Hematopoietic multipotent progenitor cell treated with erythropoietin and hydrocortisone succinate and interleukin-3 and kit ligand, for 6 days (in vitro differentiated cells): ENCODE measurements at places on chromosomes 5 and 9.
A peak's percentile ranks its signal among the peaks of the same experiment; 100 is the strongest.

DNA sequence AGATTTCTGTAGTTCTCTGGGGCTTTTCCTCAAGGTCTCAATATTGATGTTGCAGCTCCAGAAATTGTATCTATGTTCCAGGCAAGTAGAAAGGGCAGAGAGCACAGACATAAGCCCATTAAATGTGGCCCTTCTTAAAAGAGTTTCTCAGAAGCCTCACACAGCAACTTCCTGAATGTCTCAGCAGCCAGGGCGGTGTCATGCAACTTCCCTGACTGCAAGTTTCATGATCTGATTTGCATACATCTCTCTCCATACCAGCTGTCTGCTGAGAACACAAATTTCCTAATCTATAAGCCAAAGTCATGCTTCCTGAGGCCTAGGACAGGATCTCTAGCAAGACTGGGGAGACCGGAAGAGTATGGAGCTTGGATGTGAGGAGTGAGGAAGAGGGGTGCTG is 13.0 kb downstream of the RGS7BP start:
- DNase-seq, result no peak

GRCh38 chr5:150320044-150320613 is 17.4 kb upstream of the ARSI start:
- no peak for DNase-seq

- no peak for DNase-seq
These were observed 113.5 kb upstream of the WWC1 start for GRCh38 chr5:168177831-168178450.

DNA sequence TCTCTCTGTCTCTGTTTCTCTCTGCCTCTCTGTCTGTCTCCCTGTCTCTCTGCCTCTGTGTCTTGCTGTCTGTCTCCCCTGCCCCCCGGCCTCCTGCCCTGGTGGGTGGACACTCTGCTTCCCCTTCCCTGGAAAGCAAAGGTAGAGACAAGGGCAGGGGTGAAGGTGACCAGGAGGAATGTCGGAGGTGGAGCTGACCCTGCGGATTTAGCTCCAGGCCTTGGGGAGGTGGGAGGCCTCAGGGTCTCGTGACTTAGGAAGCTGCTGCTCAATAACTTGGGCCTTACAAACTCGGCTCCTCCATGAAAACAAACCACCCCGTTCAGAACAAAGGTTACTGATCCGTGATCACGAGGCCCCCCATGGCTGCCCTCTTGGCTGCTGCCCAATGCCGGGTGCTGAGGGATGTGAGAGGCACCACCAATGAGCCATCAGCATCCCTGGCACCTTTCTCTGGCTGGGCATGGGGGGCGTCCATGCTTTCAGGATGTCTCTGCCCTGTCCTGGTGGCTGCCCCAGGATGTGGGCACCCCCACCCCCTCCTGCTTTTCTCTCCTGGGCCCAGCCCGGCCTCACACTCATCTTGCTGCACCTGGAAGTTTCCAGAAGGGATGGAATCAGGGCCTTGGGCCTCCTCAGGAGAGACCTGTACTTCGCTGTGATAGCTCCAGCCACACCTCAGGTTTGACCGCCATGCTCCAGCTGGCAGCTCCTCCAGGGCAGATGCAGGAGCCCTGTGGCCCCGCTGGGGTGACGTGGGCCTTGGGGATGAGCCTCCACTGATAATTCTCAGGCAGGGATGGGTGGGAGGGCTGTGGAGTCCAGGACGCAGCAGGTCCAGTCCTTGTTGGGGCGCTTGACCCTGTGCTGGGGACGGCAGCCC is 14.8 kb upstream of the SLC6A19 start:
- DNase-seq, result no peak

- no peak for DNase-seq
These were observed 5.1 kb downstream of the NFIB start for GRCh38 chr9:14308853-14309145.

- DNase-seq, result peak; percentile 8
These were observed 588 bp upstream of the PLPP1 start for GRCh38 chr5:55535199-55535905.

DNA sequence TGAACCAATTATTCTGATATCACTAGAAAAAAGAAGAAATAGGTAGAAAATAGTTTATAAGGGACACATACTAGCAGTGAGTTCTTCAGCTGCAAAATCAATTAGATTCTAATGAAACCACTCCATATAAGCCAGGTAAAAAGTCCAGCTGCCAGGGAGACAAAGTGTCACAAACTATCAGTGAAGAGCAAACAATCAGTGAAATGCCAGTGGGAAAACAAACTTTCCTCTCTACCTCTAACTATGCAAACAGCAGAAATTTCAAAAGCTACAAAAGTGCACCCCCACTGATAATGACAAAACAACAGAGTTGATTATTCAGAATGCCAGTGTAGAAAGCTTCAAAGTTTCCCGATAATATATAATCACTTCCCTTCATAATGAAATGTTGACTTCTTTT is 637.2 kb upstream of the ITGA1 start:
- no peak for DNase-seq

- peak; percentile 49 for DNase-seq
These were observed 708.8 kb downstream of the PTPRD start for GRCh38 chr9:9904041-9904440.

DNA sequence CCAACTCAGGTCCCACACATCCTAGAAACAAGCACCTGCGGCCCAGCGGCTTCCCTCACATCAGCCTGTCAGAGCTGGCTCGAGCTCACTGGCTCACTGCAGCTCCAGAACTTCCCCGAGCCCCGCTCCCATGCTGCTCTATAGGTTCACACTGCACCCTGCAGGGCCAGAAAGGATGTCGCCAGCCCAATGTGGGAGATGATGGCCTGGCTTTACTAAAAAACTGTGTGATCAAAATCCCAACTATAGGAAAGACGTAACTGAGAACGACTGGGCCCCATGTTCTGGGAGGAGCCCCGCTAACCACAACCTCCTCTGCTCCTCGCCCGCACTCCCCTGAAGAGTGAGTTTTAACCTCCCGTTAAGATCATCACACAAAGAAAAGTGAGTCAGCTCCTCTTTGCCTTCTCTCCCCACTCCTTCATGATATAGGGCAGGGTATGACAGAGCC is 4.6 kb downstream of the SURF4 start:
- DNase-seq, result peak; percentile 75

- no peak for DNase-seq
These were observed 23.9 kb downstream of the IRX2 start for GRCh38 chr5:2727550-2727949.

- DNase-seq, result no peak
These were observed 2.6 kb upstream of the PFDN1 start for GRCh38 chr5:140305471-140305870.

- DNase-seq, result no peak
These were observed 125.1 kb upstream of the PAM start for GRCh38 chr5:102629827-102630605.

DNA sequence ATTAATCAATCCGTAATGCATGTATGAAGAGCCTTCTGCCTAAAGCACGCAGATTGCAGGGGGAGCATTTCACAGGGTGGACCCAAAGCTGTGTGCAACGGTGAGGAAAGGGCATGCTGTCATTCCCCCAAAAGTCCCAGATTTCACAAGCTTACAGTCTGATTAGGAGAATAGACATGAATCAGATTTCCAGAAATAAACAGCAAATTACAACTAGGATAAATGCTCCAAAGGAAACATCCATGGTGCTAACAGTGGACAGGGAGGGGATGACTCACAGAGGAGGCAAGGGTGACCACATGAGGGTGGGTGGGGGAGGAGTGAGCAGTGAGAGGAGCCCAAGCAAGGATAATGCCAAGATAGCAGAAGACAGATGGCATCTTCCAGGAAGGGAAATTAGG is 258.4 kb upstream of the TAS2R1 start:
- no peak for DNase-seq

DNA sequence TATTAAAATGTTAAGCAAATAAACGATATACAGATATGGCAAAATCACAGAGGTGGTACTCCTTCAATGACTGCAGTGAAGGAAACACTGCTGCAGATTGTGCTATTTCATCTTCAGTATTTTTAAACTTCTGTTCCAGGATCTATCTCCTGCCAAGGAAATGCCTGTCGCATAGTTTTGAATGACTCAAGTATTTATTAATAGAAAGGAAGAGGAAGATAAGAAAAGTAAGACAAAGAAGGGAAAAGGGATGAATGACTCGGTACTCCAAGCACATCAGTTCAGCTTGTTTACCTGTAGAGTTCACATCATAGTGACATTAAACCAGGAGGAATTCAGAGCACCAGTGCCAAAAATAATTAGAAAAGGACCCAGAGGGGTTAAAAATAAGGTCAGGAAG is 5.1 kb upstream of the GPX8 start:
- no peak for DNase-seq

DNA sequence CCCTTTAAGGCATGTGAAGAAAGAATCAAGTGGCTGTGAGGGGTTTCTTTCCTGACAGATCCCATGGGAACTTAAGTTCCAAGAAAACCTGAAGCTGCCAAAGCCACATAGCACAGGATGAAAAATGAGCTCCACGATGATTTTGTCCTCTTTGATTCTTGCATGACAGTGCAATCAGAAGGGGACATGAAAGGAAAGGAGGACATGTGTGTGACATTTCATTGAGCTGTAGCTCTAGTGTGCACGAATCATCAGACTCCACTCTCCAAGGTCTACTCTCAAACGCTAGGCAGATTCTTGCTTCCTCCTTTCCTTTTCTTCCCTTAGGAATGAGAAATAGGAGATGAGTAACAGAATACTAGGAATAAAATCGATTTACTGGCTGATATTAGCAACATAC is 142.0 kb downstream of the ZNF608 start:
- DNase-seq, result no peak

- no peak for DNase-seq
These were observed 9.4 kb upstream of the C5orf15 start for GRCh38 chr5:133977858-133978257.

DNA sequence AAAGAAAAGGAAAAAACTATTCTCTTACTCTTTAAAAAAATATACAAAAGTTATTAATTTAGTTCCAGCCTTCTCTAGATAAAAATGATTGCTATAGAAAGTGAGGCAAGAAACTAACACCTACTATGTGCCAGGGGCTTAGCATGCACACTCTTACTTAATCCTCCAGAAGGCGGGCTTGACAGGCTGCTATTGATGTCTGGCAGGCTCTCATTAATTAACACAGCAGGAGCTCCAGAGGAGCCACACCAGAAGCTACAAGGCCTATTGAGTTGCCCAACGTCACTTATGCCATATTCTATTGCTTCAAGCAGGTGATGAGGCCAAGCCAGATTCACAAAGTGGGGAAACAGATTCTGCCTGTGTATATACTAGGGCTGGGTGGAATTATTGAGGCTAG is 54.6 kb upstream of the CLINT1 start:
- no peak for DNase-seq

- no peak for DNase-seq
These were observed 37.9 kb downstream of the PLEKHG4B start for GRCh38 chr5:129820-130219.

DNA sequence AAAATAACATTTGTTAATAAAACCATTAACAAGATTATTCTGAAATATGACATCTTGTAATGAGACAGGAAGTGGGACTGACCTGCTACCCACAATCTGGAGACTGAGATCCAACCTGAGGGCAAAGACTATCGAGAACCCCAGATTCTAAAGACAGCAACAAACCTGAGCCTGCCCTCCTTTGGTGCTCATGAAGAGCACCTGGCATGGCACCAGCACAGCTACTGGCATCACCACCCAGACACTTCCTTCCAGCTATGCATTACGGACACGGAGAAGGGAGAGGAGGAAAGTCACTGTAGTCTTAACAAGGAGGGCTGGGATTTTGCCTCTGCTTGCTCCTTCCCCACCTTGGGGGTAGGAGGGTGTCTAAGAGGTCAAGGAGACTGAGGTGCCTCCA is 105.5 kb downstream of the AUH start:
- no peak for DNase-seq

GRCh38 chr9:87909310-87910041 is 8.3 kb upstream of the SPATA31C1 start:
- DNase-seq, result peak; percentile 41

- no peak for DNase-seq
These were observed 83.0 kb upstream of the PRLR start for GRCh38 chr5:35313291-35313690.

DNA sequence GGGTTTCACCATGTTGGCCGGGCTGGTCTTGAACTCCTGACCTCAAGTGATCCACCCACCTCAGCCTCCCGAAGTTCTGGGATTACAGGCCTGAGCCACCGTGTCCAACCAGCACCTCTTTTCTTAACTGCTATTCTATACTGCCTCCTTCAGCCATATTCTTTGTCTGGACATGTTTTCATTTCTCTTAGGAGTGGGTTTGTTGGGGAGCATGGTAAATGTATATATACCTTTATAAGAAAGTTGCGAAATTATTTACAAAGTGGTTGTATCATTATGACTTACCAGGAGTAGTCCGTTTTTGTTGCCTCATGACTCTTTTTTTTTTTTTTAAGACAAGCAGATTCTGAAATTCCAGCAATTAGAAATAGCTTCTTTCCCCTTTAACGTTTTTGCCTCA is 38.7 kb downstream of the CDC42SE2 start:
- no peak for DNase-seq

- DNase-seq, result no peak
These were observed 134.1 kb downstream of the ROR2 start for GRCh38 chr9:91815896-91816295.

DNA sequence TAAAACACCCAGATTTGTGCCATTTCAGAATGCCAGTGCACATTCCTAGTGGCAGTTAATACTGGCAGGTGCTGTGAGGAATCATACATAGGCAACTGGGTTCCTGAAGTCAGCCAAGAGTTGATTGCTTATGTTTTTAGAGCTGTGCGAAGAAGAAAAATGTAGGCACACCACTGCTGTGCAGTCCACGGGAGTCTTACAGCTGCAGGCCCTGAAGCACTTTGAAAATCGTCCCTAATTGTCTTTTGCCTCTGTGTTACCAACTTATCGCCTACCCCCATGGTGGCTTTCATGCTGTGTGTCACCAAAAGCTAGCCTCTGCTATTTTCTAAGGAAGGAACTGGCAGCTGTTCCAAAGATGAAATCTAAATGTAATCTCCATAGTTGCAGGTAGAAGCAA is 263.9 kb downstream of the ARRDC3 start:
- DNase-seq, result no peak

DNA sequence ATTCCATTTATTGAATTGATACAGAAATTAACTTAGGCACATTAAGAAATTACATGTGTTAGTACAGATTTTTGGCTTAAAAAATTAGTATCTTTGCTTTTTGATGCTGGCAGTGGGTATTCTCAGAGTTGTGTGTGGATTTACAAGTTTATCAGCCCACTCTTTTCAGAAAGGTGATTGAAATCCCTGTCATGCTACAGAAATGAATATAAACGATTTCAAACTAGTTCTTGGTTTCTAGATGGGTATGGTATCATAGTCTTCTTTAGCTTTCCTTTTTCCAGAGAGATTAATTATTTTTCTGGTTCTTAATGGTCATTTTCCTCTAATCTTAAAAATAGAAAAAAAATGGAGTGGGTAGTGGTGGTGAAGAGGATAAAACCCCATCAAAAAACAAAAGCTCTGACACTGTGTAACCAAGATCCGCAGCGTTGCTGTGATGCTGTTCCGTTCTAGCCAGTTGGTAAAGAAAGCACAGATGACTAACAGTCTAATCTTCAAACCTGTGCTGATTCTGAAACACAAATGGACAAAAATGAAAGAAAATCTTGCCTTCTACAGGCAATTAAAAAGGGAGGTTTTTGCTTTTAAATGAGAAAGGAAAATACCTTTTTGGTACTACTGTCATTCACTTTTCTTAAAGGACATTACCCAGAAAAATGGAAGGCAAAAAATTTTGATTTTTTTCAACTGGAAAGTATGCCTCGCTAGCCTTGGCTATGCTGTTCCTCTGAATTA is 5.2 kb downstream of the LRRTM2 start:
- DNase-seq, result no peak

- no peak for DNase-seq
These were observed 114.0 kb upstream of the ALDH1B1 start for GRCh38 chr9:38278457-38278856.
